ENCODE measurements at places on chromosomes 5 and 9. TPM values are rescaled to one million over a fixed set of nuclear protein-coding genes. Genes with fewer than 3 reads are reported as not detected.

- H3K4me1 ChIP-seq, result no peaks in the 10 kb centered on the region
- no peak for DNase-seq
- H3K4me3 ChIP-seq, result no peak overlapping the region
- H3K36me3 ChIP-seq, result no peaks in the 10 kb centered on the region
Measured at GRCh38 chr5:7325975-7326913, 69.7 kb upstream of the ADCY2 start.

WNT8A gene
- total RNA-seq, result not detected

DNA sequence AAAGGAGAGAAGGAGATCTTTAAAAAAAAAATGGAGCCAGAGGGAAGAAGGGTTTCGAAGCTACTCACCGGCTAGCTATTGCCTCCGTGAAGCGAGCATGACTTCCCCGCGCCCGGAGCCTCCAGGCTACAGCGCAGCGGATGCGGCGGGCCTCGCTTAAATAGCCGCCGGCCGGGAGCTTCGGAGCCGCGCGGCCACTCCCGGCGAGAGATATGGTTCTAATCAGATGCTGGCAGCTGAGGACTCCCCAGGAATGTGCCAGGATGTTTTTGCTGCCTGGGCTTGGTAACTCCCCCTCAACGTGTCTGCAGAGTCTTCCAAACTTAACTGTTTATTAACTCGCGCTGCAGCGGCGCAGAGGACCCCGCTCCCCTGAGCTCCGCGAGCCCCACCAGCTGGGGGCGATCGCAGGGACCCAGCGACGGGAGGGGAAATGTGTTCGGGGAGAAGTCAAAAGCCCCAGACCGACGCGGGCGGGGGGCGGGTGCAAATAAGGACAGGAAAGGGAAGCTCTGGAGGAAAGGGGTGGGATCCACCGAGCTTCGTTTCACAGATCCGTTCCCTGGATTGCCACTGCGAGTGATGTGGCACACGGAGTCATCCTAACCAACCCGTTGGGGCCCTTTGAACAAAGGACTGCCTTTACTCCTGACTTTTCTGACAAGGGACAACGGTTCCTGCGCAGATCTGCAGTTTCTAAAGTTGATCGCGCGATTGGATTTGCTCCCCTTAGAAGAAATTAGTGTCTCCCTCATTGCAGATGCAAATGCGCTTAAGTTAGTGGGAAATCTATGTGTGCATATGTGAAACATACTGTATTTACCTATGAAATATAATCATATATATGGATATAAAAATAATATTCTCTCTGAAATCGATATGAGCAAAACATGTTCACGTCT is at the start of gene DAB2:
Gene DAB2 (minus strand): TSS at position 245 of the 902 bp plus-strand sequence. CDS start 30,660 bp downstream, outside the sequence.
- H3K36me3 ChIP-seq, result no peaks in the 10 kb centered on the region
- DNase-seq, result peak; percentile 63
- H3K27ac ChIP-seq, result peak within 1 kb of the TSS; percentile 72
- peak within 1 kb of the TSS; percentile 38 for H3K4me3 ChIP-seq
- H3K4me1 ChIP-seq, result peaks cover 21% of the 10 kb centered on the region

DNA sequence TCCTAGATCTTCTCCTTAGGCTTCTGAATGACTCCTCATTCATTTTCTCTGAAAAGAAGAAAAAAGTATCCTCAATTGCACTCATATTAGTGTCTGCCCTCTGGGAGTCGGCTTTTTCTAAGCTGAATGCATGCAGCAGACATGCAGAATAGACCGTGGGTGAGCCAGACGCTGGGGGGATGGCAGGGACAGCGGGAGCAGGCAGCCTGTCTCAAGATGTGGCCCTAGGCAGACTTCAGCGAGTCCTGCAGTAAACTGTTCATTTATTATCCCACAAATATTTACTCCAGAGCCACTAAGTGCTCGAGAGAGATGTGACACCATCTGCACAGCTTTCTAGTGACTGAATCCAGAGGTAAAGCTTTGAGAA is 164.9 kb upstream of the RAI14 start:
- H3K36me3 ChIP-seq, result no peaks in the 10 kb centered on the region
- no peak overlapping the region for H3K27ac ChIP-seq
- peaks cover 18% of the 10 kb centered on the region for H3K4me1 ChIP-seq
- H3K4me3 ChIP-seq, result no peak overlapping the region
- no peaks in the 10 kb centered on the region for H3K27me3 ChIP-seq
- no peak for DNase-seq

- no peak for DNase-seq
- H3K4me1 ChIP-seq, result peaks cover 77% of the 10 kb centered on the region
Measured at GRCh38 chr9:127971357-127972235, 9.2 kb downstream of the EEIG1 start.

GRCh38 chr5:15995341-15996052 is 184.1 kb downstream of the MARCHF11 start:
- H3K27ac ChIP-seq, result no peak overlapping the region
- no peaks in the 10 kb centered on the region for H3K4me1 ChIP-seq
- no peaks in the 10 kb centered on the region for H3K36me3 ChIP-seq

DNA sequence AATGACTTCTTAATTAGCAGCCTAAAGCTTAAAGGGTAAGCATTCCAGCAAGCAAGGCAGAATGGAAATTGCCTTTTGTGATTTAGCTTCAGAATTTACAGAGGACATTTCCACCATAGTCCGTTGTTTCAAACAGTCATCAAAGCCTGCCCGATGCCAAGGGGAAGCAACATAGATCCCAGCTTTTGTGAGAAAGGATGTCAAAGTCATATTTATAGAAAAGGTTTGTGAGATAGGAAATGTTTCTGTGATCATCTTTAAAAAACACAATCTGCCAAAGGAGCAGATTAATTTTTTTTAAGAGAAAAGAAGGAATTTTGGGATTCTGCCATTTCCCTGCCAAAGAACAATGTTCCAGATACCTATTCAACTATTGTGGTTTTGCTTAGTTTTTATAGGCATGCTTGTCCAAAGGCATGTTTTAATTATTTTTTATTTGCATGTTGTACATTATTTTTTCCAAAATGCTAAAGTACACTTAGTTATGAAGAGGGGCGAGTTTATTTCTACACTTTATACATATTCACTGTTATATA is 346.9 kb downstream of the ZNF608 start:
- H3K27ac ChIP-seq, result peak overlapping the region; percentile 30
- DNase-seq, result no peak
- H3K4me1 ChIP-seq, result peaks cover 11% of the 10 kb centered on the region

DNA sequence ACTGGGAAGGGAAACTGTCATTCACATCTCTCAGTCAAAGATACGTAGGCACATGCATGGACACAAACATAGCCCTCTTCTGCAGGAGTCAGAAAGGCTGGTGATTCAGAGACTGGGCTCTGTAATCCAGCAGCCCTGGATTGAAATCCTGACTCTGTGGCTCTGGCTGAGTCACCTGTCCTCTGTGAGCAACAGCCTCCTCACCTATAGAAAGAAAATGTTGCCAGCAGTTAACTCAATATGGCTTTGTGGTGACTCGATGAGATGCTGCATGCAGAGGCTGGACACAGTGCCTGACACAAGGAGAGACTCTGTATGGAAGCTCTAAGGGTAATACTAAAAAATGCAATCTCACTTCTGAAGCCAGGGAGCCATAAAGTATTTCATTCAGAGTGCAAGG is 23.9 kb upstream of the CDKN2AIPNL start:
- peak overlapping the region; percentile 24 for H3K27ac ChIP-seq
- H3K27me3 ChIP-seq, result no peaks in the 10 kb centered on the region
- no peak overlapping the region for H3K4me3 ChIP-seq
- peaks cover 52% of the 10 kb centered on the region for H3K4me1 ChIP-seq
- H3K36me3 ChIP-seq, result no peaks in the 10 kb centered on the region

DNA sequence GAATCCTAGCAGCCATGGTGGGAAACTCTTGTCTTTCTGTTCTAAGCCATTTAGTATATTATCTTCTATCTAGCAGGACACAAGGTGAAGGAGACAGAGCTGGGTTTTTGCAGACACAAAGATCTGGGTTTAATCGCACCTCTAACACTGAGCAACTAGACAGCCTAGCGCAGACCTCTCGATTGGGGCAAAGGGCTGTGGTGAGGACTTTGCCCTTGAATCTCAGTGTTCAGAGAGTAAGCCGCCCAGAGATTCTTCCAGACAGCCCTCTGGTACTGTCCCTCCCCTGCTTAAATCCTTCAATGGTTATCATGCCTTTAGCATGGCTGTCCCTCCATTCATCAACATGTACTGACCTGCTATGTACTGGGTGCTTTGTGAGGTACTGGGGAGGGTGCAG is 128.1 kb downstream of the CRB2 start:
- H3K4me3 ChIP-seq, result no peak overlapping the region
- no peak for DNase-seq

GRCh38 chr5:137743031-137743640 is 7.2 kb upstream of the KLHL3 start:
- no peaks in the 10 kb centered on the region for H3K36me3 ChIP-seq
- DNase-seq, result peak; percentile 55
- no peak overlapping the region for H3K4me3 ChIP-seq
- H3K27ac ChIP-seq, result no peak overlapping the region
- H3K27me3 ChIP-seq, result no peaks in the 10 kb centered on the region

DNA sequence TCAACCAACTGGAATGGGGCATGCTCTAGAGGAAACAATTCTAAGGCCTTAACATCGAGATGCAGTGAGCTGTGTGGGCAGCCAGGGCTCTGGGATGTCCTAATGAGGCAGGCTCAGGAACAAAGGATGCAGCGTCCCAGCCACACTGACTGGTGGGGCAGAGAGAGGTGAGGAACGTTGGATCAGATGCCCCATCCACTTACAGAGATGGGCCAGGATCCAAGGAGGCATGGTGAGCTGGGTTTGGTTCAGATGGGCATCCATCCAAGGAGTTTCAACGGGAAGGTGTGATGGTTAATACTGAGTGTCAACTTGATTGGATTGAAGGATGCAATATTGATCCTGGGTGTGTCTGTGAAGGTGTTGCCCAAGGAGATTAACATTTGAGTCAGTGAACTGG is 15.5 kb upstream of the MARCHF6 start:
- no peak overlapping the region for H3K4me3 ChIP-seq
- DNase-seq, result no peak
- peaks cover 1% of the 10 kb centered on the region for H3K4me1 ChIP-seq
- no peaks in the 10 kb centered on the region for H3K27me3 ChIP-seq

GCNT4 gene
- total RNA-seq, result 1.3 TPM

All from thyroid gland (tissue), 4 donors.